GM23248 (cell line): ENCODE measurements at places on chromosomes 5 and 9. TPM values are rescaled to one million over a fixed set of nuclear protein-coding genes. Genes with fewer than 3 reads are reported as not detected.

ZNF367 gene
- 7.3 and 9.3 TPM in 2 replicates for total RNA-seq

PTPDC1 gene
- total RNA-seq: 6.1 and 11.4 TPM in 2 replicates

GRCh38 chr9:28127101-28127500 is 553.8 kb upstream of the C9orf72 start:
- no peak for DNase-seq

OR13J1 gene
- total RNA-seq: not detected in 2 replicates

PFN3 gene
- total RNA-seq: not detected in 2 replicates

OBP2B gene
- not detected in 2 replicates for total RNA-seq

DNA sequence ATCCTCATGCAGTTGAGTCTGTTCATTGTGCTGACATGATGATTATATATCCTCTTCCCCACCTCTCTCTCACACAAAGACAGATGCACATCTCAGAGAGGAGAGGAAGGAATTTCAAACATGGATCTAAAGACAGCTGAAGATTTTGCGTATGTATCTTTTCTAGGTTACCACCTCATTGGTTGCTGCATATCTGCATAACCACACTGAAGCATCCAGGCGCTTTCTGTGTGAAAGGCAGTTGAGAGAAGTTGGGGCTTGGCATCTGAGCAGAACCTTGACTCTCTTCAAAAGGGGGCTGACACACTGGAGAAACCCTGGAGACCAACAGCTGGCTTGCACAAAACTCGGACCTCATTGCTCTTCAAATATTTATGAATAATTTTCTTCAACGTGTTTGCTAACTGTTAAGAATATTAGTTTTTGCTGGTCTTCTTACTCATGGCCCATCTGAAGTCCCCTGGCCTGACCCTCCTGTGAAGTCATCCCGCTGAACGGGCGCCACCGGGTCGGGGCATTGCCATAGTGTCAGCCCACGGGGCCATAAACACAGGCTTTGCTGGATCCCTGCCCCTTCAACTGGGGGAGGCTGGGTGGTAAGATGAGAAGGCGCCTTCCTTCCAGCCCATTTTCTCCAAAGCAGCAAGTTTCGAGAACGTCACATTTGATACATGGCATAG is 593.2 kb upstream of the CLINT1 start:
- no peak for DNase-seq

CNOT6 gene
- 7.7 and 7.8 TPM in 2 replicates for total RNA-seq

- no peak for DNase-seq
Measured at GRCh38 chr9:83501565-83501964, 36.6 kb downstream of the FRMD3 start.

DNA sequence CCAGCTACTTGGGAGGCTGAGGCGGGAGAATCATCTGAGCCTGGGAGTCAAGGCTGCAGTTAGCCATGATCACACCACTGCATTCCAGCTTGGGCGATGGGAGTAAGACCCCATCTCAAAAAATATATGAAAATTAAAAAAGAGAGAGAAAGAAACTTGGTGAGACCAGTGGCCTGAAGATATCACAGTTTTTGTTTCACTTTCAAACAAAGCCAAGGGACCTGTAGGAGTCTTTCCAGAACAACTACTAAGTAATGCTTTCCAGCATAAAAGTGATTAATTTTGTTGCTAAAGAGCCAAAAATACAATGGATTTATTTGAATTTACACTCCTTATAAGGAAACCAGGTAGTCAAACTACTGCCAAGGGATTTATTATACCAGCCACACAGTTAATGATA is 23.5 kb downstream of the GKAP1 start:
- DNase-seq: no peak

DNLZ gene
- total RNA-seq: 12.3 and 49.8 TPM in 2 replicates

GRCh38 chr5:111574311-111574710 is 62.0 kb upstream of the STARD4 start:
- DNase-seq: peak; percentile 50

GRCh38 chr9:26234865-26235264 is 556.6 kb upstream of the TUSC1 start:
- DNase-seq: peak; percentile 34

RNF224 gene
- total RNA-seq: not detected in 2 replicates

DNA sequence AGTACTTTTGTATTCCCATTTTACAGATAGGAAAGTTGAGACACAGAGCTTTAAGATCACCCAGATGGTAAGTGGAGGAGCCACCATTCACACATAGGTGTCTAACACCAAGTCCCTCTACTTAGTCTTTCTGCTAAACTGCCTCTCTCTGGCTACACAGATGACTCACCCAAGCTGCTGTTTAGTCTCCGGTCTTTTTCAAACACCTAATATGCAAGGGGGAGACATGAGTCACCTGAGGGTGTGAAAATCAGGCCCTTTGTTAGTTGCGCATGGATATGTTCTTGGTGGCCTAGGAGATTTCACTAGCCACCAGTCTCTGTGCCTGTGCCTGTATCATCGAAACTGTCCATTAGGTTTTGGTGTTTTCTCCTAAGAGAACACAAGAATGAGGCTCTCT is 117.8 kb downstream of the MAST4 start:
- peak; percentile 64 for DNase-seq

ANKRD33B gene
- total RNA-seq: 1.5 and 2.4 TPM in 2 replicates

DNA sequence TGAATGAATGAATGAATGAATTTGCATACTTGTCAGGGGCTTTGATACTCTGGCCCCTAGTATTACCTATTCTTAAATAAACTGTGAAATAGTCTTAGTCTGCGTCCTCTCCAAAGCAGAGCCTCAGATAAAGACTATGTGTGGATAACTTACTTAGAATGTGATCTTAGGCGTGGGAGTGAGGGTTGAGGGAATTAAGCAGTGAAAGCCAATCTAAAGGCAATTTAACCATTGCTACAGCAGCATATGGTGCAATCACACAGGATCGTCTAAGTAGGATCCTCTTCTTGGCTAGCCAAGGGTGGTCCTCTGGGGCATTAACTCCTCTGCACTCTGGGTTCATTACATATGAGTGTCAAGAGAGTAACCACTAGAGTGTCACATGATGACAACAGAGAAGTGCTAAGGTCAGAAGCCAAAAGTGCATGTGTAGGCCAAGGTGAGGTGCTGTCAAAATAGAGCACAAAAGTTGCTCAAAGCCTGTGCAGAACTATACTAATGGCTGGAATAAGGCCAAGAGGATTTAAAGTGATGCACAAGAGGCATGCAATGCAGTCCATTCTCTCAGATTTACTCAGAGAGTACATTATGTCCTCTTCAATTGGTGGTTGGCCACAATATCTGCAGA is 274.4 kb upstream of the SEMA6A start:
- no peak for DNase-seq

- DNase-seq: peak; percentile 83
Measured at GRCh38 chr9:114224247-114224610, 68.9 kb downstream of the COL27A1 start.

GRCh38 chr5:149240354-149240998 is 31.2 kb upstream of the AFAP1L1 start:
- DNase-seq: no peak

NMUR2 gene
- total RNA-seq: not detected in 2 replicates

DNA sequence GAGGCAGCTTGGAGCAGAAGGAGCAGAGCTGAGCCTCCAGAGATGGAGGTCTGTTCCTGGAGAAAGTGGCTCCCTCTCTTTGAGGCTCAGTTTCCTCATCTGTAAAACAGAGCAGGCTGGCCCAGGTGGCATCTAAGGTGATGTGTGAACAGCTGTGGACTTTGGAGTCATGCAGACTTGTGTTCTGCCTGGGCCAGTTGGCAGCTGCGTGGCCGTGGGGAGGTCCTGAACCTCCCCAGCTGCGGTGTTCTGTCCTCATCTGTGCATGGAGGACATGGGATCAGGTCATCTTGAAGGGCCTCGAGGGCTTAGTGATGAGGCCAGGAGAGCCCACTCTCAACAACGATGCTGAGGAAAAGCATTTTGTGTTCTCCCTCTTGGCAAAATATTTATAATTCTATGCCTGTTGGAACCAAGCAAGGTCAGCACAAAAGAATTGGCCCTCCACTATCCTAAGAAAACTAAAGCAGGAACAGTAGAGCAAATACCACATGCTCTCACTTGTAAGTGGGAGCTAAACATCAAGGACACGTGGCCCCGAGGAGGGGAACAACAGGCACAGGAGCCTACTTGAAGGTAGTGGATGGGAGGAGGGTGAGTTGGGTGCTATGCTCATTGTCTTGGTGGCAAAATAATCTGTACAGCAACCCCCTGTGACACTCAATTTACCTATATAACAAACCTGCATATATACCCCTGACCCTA is 63.2 kb upstream of the COL15A1 start:
- no peak for DNase-seq

PRDM9 gene
- not detected in 2 replicates for total RNA-seq

EIF4EBP3 gene
- total RNA-seq: 0.54 and 2.3 TPM in 2 replicates

ADAM19 gene
- 20.5 and 21.1 TPM in 2 replicates for total RNA-seq

DNA sequence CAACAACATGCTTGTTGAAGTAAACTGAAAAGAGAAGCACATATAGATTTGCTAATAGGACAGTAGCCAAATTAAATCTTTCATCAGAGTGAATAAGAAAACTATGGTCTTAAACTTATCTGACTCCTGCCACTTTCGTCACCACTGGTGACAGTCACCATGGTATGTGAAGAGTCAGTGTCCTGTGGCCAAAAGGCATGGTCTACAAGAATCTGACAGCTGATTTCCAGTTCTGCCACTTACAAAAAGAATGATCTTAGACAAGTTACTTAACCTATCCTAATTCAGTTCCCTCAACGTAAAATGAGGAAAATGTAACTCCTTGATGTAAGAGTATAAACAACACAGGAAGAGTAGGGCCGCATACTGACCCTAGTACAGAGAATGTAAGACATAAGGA is 102.0 kb downstream of the LPAR1 start:
- peak; percentile 32 for DNase-seq

CCDC180 gene
- 0.11 and 0.51 TPM in 2 replicates for total RNA-seq

CCDC107 gene
- total RNA-seq: 20.5 and 28.6 TPM in 2 replicates

- no peak for DNase-seq
Measured at GRCh38 chr5:172086194-172086975, 79.9 kb upstream of the FBXW11 start.

GRCh38 chr9:37963936-37964739 is 60.2 kb upstream of the SLC25A51 start:
- peak; percentile 85 for DNase-seq

NR2F1 gene
- 14.3 and 17.1 TPM in 2 replicates for total RNA-seq
